ENCODE measurements at places on chromosomes 2 and 18. TPM values are rescaled to one million over a fixed set of nuclear protein-coding genes. Genes with fewer than 3 reads are reported as not detected.

Gene SRBD1
- 17.4 TPM for total RNA-seq

Gene LYG2
- not detected for total RNA-seq

Gene SAG
- not detected for total RNA-seq

Gene ACMSD
- not detected for total RNA-seq

Gene SLC40A1
- 13.6 TPM for total RNA-seq

Gene AQP4
- total RNA-seq, result not detected

Gene AGXT
- total RNA-seq, result not detected

DNA sequence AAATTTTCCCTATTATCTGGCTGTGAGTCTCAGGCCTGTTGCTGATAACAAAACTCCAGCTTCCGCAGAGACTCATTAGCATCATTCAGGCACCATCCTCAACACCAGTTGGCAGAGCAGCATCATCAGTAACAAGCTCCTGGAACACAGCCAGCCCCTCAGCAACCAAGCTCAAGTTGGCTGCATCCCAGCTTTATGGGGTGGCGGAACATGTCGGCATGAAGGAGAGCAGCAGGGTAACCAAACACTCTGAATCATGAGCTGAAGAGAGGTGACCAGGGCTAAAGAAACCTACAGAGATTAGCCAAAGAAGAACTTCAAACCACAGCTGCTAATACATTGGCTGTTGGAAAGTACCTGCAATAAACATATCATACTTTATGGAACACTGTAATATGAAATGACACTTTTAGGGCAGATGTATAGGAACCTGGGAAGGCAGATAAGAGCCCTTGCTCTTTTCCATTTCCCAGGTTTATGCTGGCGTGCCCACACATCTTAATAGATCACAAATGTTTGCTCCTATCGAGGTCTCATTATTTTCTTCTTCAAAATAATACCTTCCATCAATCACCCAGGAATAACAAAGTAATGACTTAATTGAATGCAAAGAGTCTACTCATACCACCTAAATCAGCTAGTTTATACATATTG, 63.8 kb downstream of the PDE11A start:
- no peak for DNase-seq

DNA sequence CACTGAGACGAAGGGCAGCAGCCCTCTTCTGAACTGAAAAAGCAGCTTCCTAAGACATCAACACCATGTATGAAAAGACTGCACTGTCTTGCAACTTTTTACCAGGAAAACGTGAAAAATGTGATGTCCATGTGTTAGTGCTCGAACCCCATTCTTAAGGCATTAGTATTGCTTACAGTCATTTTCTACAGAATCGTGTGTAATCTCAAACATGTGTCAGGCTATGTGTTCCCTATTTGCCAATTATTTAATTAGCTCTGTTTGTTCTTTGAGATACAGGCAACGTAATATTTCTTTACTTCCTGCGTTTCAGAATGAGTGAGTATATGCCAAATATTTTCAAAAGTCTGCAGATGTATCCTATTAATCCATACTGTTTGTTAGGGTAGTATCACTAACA, 307.7 kb upstream of the CCDC68 start:
- no peak for DNase-seq

DNA sequence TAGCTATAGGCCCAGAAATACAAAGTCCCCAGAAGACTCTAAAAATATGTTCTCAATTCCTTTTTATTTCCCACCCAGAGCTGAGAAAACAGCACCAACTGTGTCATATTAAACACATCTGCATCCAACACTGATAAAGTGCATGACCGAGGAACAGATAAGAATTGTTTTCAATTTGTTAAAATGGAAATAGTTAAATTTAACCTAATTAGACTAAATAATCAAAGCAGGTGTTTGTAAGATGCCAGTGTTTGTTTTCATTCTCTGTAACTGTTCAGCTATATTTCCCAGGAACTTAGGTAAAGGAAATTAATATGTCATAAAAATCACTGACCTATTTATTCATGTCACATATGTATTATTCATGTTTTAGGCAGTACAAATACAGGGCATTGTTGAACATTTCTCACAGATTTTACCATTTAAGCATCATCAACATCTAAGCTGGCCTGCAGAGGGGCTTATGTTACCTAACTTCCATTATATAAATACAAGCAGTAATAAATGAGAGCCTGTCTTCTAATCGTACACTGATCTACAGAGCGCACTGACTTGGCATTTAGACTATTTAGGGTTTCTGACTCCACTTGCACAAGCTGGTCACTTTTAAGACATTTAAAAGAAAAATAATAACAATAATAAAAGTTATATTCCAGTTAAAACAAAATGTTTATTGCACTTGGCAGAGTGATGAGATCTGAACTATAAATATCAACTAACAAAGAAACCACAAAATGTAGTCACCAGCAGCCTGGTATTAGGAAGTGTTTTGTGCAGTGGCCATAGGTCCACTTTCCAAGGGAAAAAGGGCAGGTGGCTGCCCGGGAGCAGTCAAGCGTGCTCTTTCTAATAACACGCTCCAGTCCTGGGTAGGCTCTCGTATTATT, 86.6 kb upstream of the ZFP36L2 start:
- peak; percentile 79 for DNase-seq

- no peak for DNase-seq
Observed at GRCh38 chr2:95799892-95800291, 191.7 kb downstream of the ANKRD36C start.

DNA sequence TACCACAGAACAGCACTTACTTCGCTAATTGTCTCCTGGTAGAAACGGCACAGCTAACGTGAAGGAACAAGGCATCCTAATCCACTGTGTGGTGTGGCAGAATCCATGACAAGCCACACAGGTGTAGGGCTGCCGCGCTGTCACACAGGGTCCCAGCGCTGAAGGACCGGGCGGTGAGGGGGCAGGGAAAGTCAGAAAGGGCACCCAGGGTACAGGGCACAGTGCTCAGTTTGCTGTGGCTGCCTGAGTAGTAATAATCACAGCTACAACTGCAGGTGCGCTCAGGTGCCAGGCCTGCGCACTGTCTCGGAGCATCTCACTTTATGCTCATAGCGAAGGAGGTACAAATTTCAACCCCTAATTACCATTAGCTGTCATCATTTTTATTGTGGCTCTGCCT, 55.2 kb upstream of the CAB39 start:
- DNase-seq, result no peak

GRCh38 chr18:78521744-78522143, 457.9 kb upstream of the SALL3 start:
- no peak for DNase-seq

GRCh38 chr2:100485396-100485795, 15.1 kb downstream of the NMS start:
- DNase-seq, result no peak

- DNase-seq, result no peak
Observed at GRCh38 chr2:158650646-158651357, 144.3 kb upstream of the DAPL1 start.

DNA sequence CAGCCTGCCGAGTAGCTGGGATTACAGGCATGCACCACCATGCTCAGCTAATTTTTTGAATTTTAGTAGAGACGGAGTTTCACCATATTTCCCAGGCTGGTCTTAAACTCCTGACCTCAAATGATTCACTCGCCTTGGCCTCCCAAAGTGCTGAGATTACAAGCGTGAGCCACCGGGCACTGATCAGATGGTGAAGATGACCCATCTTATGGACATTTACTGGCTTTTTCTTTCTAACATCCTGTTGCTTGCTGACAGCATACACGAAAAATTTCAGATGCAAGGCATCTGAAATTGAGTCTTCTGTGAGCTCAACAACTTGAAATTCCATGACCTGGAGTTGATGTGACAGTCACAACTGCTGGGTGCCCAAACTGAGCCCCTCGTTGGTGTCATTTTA, 859.5 kb upstream of the CNTNAP5 start:
- no peak for DNase-seq

- peak; percentile 81 for DNase-seq
Observed at GRCh38 chr2:209473930-209474419, 50.1 kb downstream of the MAP2 start.

GRCh38 chr2:138324068-138324771, 177.3 kb upstream of the SPOPL start:
- DNase-seq, result no peak

All from osteoblast (primary cell).